ENCODE measurements at places on chromosomes 2 and 18. TPM values are rescaled to one million over a fixed set of nuclear protein-coding genes. Genes with fewer than 3 reads are reported as not detected.

MAPRE3 gene
- 2.4 TPM for total RNA-seq

OTOS gene
- total RNA-seq: not detected

DNA sequence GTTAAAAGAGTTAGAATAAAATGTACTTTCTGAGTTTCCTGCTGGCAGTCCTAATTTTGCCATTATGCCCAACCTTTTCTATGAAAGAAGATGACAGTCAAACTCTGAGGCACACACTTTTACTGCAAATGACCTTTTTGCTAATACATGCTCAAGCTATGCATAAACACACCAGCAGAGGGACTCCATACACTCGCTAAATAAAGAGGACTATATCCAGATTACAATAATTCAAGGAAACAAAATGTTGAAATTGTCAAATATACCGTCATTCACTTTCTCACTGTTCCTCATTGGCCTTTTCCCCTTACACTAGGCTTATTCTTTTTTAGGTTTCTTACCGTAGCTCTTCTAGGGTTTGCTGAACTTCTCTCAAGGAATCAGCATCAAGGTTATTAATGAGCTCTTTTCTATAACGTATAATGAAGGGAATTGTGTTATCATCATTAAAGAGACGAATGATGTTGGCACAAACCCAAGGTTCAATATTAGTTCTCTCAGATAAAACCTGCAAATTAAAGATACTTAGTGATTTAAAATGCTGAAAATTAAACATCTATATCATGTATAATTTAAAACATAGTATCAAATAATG is 25.7 kb downstream of the SRBD1 start:
- peak; percentile 17 for DNase-seq

DNA sequence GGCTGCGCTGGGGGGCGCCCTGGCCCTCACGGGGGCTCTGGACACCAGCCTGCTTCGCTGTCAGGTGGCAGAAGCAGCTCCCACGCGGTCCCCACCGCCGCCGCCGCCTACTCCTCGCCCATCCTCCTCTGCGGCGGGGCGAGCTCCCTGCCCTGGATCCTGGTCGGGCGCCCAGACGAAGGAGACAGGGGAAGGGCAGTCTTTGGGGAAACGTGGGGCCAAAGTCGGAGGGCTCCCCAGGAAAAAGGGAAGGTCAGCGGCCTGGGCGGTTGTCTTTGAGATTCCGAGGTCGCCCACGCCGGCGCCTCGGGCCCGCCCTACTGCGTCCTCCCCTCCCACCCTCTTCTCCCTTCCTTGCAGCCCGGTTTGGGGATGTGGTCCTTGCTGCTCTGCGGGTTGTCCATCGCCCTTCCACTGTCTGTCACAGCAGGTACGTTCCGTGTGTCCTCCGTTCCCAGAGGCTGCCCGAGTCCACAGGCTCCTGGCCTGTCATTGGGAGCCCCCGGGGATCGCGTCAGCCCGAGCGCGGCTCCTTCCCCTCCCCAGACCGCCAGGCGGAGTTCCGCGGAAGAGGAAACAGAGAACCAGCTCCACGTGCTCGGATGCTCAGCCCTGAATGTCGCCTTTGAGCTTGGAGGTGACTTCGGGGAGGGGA is 800 bp downstream of the IL1RL2 start:
- DNase-seq: peak; percentile 11

GRCh38 chr2:203928849-203929248 is 7.7 kb upstream of the ICOS start:
- DNase-seq: no peak

DNA sequence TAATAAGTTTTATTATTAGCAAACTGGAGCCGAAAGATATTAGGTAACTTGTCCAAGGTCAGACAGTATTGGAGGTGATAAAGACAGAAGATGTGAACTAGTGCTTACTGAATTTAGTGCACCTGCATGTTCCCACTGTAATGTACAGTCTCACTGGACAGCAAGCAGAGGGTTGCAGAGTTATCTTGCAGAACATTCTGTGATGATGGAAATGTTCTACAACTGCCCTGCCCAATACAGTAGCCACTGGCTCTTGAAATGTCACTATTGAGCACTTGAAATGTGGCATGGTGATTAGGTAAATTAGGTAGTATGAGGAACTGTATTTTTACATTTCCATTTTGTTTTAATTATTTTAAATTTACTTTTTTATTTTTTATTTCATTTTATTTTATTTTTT is 356.6 kb downstream of the EPHA4 start:
- no peak for DNase-seq

- DNase-seq: no peak
Observed at GRCh38 chr2:72950558-72951255, 33.4 kb downstream of the EMX1 start.

All from CD8-positive, alpha-beta memory T cell (primary cell).